ENCODE measurements at places on chromosomes 4 and X. TPM values are rescaled to one million over a fixed set of nuclear protein-coding genes. Genes with fewer than 3 reads are reported as not detected.

HS6ST2 gene
- total RNA-seq: 0.05 TPM

SLIT2 gene
- total RNA-seq: 0.06 TPM

ADGRG2 gene
- total RNA-seq: 6.0 TPM

ZIC3 gene
- total RNA-seq: not detected

NWD2 gene
- total RNA-seq: not detected

ALAS2 gene
- total RNA-seq: not detected

PDLIM5 gene
- total RNA-seq: 50.8 TPM

Data from A549 treated with DMSO at 1 μM for 4 hours (cell line).